ENCODE measurements at places on chromosomes 4 and X.
A peak's percentile ranks its signal among the peaks of the same experiment; 100 is the strongest.

- DNase-seq: no peak
Measured at GRCh38 chr4:55753856-55754255, 65.7 kb upstream of the EXOC1L start.

- peak; percentile 20 for DNase-seq
Measured at GRCh38 chr4:25310066-25310802, 2.3 kb upstream of the ZCCHC4 start.

- no peak for DNase-seq
Measured at GRCh38 chr4:60652933-60653332, 547.2 kb upstream of the ADGRL3 start.

GRCh38 chrX:45527834-45528233 lies 327.2 kb upstream of the DIPK2B start:
- DNase-seq: no peak

GRCh38 chr4:80454040-80454439 lies 118.5 kb downstream of the CFAP299 start:
- DNase-seq: no peak

DNA sequence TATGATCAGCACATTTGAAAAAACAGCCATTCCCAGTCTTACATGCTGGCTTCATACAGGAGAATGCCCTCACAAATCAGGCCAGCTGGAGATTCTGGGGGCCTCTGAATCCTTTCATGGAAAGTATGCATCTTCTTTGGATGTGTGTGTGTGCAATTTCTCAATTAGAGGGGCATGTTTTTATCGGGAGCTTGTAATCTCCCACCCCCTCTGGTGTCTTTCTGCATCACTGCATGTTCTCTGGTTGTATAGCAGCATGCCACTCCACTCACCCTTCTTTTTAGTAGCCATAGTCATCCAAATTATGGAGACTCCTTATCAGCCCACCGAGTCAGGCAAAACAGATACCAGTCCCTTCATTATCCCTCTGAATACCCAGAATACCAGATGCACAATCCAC lies 282.2 kb upstream of the SLIT2 start:
- DNase-seq: no peak

DNA sequence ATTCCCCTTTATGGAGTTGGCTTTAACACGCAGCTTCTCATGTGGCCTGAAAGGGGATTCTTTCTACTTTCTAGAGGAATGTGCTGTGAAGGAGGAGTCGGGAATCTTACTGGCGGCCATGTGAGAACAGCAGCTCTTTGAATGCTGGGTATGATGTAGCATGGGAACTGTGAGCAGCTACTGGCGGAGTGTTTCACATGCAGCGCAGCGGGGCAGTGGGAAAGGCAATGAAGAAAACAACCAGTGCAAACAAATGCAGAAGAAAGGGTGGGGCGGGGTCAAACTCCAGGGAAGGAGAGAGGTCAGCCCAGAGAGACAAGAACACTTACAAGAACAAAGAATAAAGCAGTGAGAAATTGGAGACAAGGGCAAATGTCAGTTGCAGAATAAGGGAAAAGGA lies 363.8 kb upstream of the FTHL17 start:
- DNase-seq: no peak

DNA sequence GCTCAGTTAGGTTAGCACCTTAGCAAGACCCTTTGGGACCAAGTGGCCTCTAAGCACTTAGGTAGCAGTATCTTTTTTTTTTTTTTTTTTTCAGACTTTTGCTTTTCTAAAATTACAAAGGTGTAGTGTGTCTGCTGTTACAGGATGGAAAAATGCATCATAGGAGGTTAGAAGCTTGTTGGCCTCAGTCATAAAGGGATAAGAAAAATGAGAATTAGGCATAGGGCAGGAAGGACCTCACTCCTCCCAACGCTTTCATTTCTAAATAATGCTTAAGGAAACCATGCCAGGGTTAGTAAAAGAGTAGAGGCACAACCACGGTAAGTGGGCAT lies 148.4 kb upstream of the PLAC1 start:
- DNase-seq: no peak

GRCh38 chrX:108159028-108159670 lies 67.6 kb downstream of the ATG4A start:
- no peak for DNase-seq

GRCh38 chrX:48956728-48957414 lies 536 bp downstream of the OTUD5 start:
- peak; percentile 70 for DNase-seq

GRCh38 chr4:1795299-1796195 lies 2.5 kb downstream of the FGFR3 start:
- no peak for DNase-seq

DNA sequence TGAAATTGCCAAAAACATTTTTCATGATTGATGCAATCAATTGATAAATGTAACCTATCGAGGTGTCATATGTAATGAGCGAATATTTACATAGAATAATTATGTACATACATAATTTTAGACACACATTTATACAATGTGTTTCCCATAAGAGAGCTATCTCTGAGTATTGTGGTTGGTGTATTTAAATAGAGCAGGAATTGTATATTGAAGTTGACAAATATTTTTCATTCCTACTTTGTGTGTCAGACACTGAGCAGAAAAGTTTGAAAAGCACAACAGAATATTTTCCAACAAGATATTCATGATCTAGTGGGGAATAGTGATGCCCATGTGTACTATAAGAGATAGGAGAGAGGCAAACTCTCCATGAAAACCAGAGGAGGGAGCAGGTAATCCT lies 295.2 kb downstream of the ANKRD50 start:
- no peak for DNase-seq

GRCh38 chrX:70973221-70973620 lies 42.3 kb upstream of the SLC7A3 start:
- DNase-seq: no peak

GRCh38 chrX:149313871-149314371 lies 191.2 kb downstream of the IDS start:
- DNase-seq: no peak

- no peak for DNase-seq
Measured at GRCh38 chrX:132413459-132413858, 75.4 kb downstream of the MBNL3 start.

GRCh38 chr4:165844161-165844560 lies 28.9 kb upstream of the TLL1 start:
- no peak for DNase-seq

DNA sequence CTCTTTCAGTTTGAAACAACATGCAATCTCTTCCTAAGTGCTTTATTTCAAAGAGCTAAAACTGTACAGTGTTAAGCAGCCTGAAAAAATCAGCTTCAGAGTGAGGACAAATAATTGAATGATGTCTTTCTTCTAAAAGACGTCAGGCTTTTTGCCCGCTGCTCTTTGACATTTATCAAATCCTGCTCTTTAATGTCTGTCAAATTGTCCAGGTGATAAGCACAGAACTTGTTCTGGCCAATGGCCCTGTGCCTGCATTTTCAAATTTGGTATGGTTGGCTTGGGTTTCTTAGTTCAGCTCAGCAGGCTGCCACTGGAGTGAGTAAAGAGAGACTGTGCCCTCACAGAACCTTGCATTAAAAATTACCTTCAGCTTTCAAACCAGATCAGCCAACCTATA lies 712.9 kb upstream of the LCORL start:
- no peak for DNase-seq

DNA sequence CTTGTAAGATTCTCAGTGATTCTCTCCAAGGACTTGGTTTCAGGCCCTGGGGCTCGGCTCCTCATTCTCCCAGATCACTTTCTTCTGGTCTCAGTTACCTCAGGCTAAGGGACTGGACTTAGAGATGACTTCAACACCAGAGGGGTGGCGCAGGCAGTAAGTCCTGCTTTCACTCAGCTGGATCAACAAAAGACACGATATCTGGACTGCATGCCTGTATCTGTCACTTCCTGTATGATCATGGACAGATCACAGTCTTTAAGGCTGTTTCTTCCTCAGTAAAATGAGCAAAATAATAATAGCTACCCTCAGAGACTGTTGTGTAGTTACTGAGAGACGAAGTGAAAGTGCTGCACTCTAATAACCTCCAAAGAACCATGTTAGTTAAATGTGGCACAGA lies 19.5 kb upstream of the CXCR3 start:
- no peak for DNase-seq

DNA sequence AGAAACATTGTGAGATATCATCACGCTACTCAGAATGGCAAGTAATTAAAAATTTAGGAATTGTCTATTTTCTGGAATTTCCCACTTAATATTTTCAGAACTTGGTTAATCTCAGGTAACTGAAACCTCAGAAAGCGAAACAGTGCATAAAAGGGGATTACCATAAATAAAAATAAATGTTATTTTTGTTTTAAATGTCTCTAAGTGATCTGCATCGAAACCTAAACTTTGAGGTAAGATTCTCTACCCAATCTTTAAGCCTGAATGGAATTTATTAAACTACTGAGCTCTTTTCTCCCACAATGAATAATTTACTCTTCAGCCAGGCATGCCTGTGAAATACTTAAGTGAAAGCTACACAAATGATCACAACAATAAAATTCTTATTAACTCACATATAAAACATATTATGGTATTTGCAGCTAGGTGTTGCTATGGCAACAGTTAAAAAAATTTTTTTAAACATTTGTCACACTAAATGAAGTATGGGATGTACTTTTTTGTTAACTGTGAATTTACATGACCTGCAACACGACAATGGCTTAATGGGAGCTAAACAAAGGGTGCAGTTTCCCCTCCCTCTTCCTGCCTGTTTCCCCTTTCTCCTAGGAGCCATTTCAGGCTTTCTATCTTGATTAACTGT lies 220.2 kb upstream of the PRPS2 start:
- DNase-seq: no peak

GRCh38 chr4:163071308-163071707 lies 95.4 kb downstream of the NAF1 start:
- no peak for DNase-seq

- no peak for DNase-seq
Measured at GRCh38 chr4:78297116-78297800, 240.1 kb downstream of the FRAS1 start.

- DNase-seq: no peak
Measured at GRCh38 chr4:12137575-12137974, 708.9 kb upstream of the HS3ST1 start.

GRCh38 chrX:276581-277201 lies 4.5 kb upstream of the PLCXD1 start:
- no peak for DNase-seq

DNA sequence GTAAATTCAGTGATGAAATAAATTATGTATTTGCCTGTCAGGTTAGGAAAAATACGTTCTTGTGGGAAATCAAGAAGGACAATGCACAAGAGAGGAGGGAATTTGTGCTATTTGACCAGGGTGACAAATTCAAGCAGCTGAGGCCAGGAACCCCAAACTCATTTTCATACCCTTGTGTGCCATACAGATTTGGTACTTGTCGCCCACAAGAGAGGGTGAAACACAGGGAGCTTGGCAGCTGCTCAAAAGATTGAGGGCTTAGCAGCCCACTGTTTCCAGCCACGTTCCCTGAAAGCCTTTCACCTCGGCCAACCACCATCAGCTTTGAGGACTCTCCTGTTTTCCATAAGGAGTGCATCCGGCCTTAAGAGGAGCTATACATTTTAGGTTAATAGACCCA lies 111.2 kb downstream of the COL25A1 start:
- no peak for DNase-seq

- DNase-seq: no peak
Measured at GRCh38 chr4:188396037-188396436, 256.8 kb downstream of the TRIML1 start.

DNA sequence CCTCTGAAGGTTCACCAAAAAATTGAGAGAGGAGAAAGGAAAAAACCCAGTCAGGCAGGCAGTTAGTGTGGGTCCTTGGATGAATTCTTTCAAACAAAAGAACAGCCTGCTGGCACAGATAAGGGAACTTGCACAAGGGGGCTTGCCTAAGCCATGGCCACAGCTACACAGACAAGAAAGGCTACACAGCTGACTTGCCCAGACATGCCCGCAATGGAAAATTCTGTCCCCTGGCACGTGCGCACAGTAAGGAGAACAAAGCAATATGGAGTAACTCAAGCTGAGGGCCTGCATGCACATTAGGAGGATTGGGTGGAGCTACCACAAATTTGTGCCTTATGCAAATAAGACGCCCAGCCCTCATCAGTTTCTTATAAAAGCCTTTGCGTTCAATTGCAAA lies 512.5 kb upstream of the HTR2C start:
- DNase-seq: no peak

DNA sequence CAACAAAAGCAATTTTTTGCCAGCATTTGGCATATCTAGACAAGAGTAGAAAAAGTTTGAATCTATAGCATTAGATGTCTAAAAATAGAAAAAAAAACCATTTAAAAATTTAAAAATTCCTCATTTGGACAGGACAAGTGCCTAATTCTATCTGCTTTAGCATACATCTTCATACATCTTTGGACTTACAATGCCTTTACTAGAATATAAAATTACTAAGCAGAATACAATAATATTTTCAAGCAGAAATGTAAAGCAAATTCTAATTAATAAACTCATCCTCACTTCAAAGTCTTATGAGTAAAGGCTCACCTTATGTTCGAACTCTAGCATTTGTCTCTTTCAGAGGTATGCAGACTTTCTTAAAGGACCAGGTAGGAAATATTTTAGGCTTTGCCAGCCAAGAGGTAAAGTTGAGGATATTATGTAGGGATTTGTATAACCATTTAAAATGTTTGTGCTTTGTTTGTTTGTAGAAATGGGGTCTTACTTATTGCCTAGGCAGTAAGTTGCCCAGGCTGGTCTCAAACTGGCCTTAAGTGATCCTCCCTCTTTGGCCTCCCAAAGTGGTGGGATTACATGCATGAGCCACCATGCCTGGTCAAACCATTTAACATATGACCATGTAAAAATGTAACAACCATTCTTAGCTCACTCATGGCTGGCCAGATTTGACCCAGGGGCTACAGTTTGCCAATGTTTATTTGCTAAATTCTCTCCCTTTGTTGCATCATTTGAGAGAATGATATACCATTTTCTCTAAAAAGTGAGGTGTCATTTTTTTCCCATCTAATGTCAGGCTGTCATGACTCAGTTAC lies 29.1 kb downstream of the UGDH start:
- DNase-seq: peak; percentile 17

- DNase-seq: no peak
Measured at GRCh38 chr4:123083646-123084045, 161.2 kb upstream of the NUDT6 start.

GRCh38 chrX:107675823-107676555 lies 47.7 kb downstream of the PRPS1 start:
- no peak for DNase-seq

GRCh38 chr4:45518832-45519231 lies 605.0 kb downstream of the GABRG1 start:
- no peak for DNase-seq

GRCh38 chr4:15104825-15105224 lies 102.5 kb downstream of the CPEB2 start:
- no peak for DNase-seq

DNA sequence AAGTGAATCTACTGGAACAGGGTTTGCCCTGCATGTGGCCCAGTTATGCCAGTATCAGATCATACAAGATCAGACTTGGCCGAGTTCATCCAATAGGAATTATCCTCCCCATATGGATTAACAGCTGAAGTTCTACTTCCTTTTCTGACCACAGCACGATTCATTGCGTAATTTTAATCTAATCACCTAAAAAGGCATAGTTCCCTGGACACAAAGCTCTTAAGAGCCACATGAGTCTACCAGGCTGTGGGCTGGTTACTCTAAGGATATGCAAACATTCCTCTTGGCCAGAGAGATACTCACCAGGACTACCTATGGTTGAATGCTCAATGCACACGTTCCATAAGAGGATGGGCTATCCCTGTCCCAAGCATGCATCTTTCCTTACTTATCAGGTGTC lies 46.9 kb downstream of the CHST7 start:
- no peak for DNase-seq

GRCh38 chr4:153122855-153123254 lies 81.4 kb upstream of the TRIM2 start:
- no peak for DNase-seq

All from hematopoietic multipotent progenitor cell treated with erythropoietin and hydrocortisone succinate and interleukin-3 and kit ligand, for 15 days (in vitro differentiated cells).